Astrocyte of the cerebellum (primary cell): ENCODE measurements at places on chromosomes 4 and X.

GRCh38 chrX:139691843-139692505 lies 16.0 kb downstream of the MCF2 start:
- DNase-seq = no peak

DNA sequence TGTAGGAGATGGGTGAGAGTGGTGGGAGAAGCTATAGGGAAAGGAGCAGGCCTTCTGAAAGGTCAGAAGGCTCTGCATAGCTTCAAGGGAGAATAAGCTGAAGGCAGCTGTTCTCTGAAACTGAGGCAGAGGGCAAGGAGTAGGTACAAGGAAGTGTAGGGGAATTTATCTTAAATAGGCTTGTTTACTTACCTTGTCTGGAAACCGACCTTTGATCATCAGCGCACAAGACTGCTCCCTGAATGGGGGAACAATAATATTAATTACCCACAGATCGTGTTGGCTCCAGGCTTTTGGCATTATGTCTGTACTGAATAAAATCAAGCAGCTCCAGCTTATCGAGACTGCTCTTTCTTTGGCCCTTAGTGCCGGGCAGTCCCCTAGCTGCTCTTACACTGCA lies 175.5 kb upstream of the MAGEB16 start:
- DNase-seq = no peak

DNA sequence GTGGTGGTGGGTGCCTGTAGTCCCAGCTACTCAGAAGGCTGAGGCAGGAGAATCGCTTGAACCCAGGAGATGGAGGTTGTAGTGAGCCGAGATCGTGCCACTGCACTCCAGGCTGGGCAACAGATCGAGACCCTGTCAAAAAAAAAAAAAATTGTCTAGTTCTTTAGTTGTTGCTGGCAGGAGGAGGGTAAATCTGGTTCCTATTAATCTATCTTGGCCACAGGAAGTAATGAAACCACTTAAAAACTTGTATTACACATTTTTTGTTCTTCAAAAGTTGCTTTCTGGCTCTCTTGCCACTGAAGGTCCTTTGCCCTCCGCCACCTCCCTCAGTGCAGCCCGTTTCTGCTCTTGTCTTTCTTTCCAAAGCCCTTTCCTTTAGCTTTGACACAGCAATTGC lies 102.9 kb upstream of the ARSJ start:
- DNase-seq = no peak

DNA sequence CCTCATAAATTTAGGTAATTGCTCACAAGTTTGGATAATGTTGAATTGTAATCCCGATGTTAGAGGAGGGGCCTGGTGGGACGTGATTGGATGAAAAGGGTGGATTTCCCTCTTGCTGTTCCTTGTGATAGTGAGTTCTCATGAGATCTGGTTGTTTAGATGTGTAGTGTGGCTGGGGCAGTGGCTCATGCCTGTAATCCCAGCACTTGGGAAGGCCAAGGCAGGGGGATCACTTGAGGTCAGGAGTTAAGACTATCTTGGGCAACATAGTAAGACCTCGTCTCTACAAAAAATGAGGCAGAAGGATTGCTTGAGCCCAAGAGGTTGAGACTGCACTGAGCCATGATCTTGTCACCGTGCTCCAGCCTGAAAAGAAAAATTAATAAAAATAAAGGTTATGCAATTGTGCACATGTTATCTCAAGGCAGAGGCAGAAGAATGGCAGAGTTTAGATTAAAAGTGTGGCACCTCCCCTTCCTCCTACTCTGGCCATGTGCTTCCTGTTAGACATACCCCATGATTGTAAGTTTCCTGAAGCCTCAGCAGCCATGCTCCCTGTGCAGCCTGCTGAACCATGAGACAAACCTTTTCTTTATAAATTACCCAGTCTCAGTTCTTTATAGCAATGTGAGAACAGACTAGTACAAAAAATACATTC lies 36.5 kb downstream of the ERVMER34-1 start:
- DNase-seq = no peak

- no peak for DNase-seq
Measured at GRCh38 chrX:39827951-39828350, 269.8 kb downstream of the BCOR start.

DNA sequence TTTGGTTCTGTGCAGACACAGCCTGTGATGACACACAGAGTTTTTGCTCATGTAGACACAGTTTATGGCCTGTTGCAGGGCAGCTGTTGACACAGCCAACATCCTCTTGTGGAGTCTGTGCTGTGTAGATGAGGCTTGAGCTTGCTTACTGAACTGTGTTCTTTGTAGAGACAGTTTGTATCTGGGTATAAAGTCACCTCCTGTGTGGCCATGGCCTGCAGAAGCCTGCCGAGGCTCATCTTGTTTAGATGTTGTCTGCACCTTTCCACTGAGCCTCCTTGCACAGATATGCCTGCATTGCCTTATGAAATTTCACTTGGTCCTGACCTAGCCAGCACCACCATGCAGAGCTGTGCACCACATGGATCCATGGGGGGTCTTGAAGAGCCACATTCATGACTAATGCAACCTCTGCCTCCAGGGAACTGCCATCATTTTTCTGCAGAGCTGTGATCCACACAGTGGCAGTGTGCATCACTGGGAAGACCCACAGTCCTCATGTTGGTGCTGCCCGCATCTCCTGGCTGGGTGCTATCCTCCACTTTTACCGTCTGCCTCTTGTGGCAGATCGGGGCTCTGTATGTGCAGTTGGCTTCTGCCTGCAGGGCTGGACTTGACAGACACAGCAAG lies 198.0 kb upstream of the MAMLD1 start:
- DNase-seq = no peak

DNA sequence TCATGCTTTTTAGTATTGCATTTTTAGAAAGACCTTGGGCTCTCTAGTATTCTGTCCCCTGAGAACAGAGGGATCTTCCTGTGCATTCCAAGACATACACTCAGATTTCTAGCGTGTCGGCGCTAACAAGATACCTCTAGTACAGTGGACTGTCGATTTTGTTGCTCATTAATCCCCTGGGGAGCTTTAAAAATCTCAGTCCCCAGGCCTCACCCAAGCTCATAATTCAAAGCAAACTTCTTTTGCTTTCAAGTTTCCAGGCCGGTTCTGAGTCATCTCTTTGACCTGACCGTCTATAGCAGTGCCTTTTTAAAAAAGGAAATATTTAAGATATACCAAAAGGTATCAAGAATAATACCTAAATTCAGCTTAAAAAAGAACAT lies 137.0 kb downstream of the AMMECR1 start:
- DNase-seq = no peak

GRCh38 chrX:130106071-130106470 lies 4.2 kb downstream of the ELF4 start:
- DNase-seq = no peak

DNA sequence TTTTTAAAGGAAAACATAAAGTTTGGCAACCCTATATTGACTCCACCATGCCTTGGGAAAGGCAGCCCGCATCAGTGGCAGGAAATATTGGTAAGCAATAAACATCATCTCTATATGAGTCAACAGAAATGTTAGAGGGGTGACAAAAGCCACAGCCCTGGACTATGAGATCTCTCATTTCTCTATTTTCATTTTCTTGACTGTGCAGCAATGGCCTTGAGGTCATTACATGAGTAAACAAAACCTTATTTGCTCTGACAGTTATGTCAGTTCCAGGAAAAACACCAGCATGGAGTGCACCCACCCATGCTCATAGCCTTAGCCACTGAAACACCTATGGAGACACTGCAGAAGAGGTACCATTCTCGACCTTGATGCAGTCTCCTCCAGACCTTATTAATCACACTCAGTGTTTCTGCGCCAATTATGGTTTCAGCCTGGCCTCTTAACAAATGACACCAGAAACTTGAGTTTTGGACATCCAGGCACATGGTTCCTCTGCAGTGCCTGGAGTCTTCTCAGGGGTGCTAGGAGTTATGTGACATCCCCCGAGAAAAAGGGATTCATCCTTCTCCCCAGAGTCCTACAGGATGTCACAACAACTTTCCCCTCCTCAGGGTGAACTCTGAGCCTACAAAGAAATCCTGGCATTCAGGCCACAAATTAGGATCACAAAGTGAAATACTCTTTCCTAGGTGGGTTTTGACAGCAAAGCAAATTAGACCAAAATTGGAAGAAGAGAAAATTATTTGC lies 16.0 kb upstream of the HPGD start:
- DNase-seq = no peak

DNA sequence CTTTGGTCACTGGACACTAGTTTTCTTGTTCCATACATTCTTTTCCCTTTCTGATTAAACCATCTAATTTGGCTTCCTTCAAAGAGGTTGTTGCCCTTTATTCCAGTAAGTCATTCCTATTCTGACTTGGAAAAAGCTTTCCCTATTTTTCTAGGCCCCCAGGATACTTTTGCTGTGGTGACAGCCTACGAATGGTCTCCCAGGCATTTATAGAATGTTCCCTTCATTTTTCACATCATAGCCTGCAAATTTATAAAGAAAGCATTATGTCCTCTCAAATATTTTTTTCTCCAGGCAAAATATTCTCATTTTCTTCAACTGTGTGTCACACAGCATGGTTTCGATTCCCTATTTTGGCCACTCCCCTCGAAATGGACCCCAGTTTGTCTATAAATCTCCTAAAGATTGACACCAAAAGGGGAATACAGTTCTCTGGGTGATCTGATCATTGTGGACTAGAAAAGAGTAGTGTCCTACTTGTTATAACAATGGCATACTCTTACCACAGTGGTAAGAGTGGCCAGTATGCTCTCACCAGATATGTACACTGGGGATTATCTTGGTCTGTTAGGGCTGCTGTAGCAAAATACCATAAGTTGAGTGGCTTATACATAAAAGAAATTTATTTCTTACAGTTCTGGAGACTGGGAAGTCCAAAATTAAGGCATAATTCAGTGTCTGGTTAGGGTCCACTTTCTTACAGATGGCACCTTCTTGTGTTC lies 41.5 kb upstream of the BMP2K start:
- no peak for DNase-seq

- no peak for DNase-seq
Measured at GRCh38 chrX:115689931-115690330, 129.0 kb downstream of the PLS3 start.

- peak; percentile 69 for DNase-seq
Measured at GRCh38 chr4:65943076-65943475, 272.8 kb upstream of the EPHA5 start.

DNA sequence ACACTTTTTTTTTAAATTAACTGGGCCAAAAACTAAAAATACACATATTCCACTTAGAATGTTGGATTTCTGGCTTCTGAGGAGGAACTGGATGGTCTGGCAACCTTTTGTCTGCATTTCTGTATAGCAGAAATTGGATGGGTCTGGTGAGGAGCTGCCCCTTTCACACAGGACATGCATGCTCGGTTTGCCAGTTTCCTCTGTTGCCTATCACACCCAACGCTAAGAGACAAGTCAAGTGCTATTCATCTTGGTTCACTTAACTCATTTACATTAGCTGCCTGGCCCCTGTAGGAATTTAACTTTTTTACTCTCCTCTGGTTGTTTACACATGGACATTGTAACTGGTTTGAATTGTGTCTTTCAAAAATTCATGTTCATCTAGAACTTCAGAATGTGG lies 195.7 kb downstream of the PACRGL start:
- no peak for DNase-seq
